ENCODE measurements at places on chromosomes 16 and 17. TPM values are rescaled to one million over a fixed set of nuclear protein-coding genes. Genes with fewer than 3 reads are reported as not detected.

Gene XAF1
- 8.3 TPM for total RNA-seq

Gene TMEM235
- 0.04 TPM for total RNA-seq

Gene ADAM11
- total RNA-seq: 1.3 TPM

Gene SLC9A5
- 0.40 TPM for total RNA-seq

Gene KRTAP1-5
- not detected for total RNA-seq

Gene ORC6
- total RNA-seq: 8.0 TPM

Gene PPP1R1B
- 1.7 TPM for total RNA-seq

Gene ITGB3
- 16.5 TPM for total RNA-seq

Gene PIMREG
- 11.3 TPM for total RNA-seq

Gene GAST
- not detected for total RNA-seq

Gene AANAT
- 0.22 TPM for total RNA-seq

Gene TCAP
- total RNA-seq: 286 TPM

Gene CSH1
- 21.9 TPM for total RNA-seq

Gene HOXB7
- total RNA-seq: 2.3 TPM

Gene TBC1D3E
- not detected for total RNA-seq

Gene RRN3
- total RNA-seq: 33.1 TPM

Gene RHBDL1
- total RNA-seq: 1.3 TPM

Gene KRTAP4-5
- total RNA-seq: not detected

Gene HSD17B2
- total RNA-seq: 0.31 TPM

Gene CRK
- total RNA-seq: 46.3 TPM

Gene TOX3
- 0.44 TPM for total RNA-seq

Gene ABI3
- total RNA-seq: 3.1 TPM

All from muscle of leg (tissue), 16 donors.